ENCODE measurements at places on chromosomes 5 and 9.

- DNase-seq = no peak
These were observed 17.2 kb upstream of the RGS3 start for GRCh38 chr9:113446323-113446740.

GRCh38 chr5:172758834-172759149 lies 12.2 kb downstream of the DUSP1 start:
- DNase-seq = no peak

GRCh38 chr5:167029488-167029887 lies 1262.0 kb upstream of the WWC1 start:
- no peak for DNase-seq

DNA sequence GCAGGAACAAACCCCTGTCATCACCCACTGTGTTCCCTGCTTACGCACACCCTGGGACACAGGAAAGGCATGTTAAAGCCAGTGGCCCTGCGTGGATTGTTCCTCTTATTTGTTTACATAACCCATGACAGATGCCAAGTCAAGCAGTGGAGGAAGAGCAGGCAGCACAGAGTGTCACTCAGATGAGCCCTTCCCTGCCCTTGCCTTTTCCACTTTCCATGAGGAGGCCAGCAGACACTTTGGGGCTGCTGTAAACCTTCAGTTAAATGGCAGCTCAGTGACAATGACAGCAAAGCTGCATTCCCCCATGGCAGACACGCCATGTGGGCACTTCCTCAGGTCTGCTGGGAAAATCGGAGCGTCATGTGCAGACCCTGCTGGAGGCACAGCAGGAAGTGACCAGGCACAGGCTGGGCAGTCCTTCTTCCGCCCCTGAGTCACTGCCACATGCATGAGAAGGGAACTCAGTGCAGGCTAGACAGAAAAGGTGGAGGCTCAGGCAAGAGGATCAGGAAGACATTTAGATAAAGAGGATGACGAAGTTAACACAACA lies 216.8 kb upstream of the PIK3R1 start:
- no peak for DNase-seq

DNA sequence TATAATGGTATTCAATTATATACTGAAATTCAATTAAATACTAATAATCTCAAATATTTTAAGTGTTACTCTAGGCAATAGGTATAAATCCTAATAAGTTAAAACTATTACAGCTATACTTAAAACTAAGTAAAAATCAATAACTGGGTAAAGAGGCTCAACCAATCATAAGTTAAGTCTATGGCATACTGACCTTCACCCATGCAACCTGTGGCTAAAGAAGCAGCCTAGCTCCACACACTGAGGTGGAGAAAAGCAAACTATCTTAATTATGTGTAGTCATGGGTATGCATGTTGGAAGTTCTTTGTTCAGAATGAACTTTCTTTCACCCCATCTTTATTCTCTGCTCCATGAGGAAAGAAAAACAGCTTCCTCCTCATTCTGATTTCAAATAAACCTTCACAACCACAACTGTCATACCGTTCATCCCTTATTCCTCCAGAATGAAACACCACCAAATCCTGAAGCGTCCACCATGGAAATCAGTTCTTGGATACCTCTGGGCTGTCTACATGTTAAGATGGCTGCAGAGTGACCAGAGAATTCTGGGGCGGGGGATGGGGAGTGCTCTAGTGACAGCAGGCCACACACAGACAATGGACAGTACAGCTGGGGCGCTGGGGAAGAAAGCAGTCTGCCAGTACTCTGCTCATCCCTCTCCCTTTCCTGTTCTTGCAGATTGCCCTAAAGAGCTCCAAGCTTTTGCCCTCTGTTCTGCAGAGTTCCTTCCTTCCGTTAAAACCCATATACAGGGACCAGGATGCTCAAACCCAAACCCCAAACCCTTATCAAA lies 62.3 kb downstream of the RIGI start:
- DNase-seq = no peak

GRCh38 chr9:122218071-122218934 lies 10.5 kb downstream of the LHX6 start:
- no peak for DNase-seq

GRCh38 chr9:14317667-14318320 lies 3.9 kb upstream of the NFIB start:
- no peak for DNase-seq

DNA sequence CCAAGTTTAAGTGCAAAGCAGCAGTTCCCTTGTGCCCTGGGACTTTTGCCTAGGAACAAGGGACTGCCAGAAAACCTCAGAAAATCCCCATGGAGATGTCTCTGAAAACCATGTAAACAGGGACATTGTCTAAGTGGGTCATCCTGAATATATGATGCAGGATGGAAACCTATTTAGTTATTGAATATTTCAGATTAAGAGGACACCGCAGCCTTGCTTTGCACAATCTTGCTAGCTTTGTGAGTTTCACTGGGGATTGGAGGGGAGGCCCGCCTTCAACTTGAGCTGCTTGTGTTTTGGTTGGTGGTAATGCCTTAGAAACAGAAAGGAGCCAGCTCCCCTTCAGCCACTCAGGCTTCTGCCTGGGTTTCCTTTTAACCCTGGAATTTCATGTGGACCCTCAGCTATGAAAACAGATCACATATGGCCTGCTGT lies 112.8 kb downstream of the C9orf152 start:
- no peak for DNase-seq

DNA sequence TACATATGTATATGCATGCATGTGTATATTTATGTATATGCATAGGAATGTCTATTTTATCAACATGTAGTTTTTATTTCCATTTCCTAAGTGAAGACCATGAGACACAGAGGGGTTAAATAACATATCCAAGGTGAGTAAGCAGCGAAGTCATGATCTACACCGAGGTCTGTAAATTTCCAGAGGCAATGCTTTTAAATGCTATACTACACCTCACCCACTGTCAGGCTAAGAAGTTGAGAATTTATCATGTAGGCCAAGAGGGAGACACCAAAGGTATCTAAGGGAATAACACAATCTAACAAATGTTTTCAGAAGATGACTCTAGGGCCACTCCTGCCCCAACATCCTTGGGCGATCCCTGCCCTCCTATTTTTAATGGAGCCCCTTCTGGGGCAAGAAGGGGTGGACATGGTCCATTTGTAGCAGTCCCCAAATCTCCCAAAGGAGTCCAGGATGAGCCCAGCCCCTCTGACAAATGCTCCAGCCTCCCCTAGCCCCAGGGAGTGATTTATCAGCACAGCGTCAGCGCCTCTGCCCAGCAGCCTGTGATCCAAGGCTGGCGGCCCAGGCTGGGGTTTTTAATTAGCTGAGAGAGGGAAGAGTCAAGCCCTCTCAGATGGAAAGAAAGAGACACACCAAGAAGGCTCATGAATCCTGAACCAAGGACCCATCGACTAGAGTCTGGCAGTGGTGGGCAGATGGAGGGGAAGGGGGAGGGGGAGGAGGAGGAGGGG lies 339.9 kb downstream of the ASTN2 start:
- no peak for DNase-seq

DNA sequence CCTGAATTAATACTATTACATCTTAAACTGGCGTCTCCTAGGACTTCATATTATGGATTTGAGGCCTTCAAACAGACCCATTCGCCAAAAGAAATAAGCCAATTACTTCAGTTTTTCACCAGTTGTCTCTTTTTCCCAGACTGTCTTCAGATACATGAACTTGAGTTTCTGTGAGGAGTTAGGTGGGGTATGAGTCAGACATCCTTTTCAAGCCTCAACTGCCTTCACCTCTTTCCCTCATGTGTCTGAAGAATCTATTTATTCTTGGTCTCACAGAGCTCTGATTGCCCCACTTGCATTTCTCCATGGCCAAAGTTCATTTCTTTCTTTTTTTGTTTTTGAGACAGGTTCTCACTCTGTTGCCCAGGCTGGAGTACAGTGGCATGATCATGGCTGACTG lies 12.5 kb downstream of the WNT8A start:
- no peak for DNase-seq

DNA sequence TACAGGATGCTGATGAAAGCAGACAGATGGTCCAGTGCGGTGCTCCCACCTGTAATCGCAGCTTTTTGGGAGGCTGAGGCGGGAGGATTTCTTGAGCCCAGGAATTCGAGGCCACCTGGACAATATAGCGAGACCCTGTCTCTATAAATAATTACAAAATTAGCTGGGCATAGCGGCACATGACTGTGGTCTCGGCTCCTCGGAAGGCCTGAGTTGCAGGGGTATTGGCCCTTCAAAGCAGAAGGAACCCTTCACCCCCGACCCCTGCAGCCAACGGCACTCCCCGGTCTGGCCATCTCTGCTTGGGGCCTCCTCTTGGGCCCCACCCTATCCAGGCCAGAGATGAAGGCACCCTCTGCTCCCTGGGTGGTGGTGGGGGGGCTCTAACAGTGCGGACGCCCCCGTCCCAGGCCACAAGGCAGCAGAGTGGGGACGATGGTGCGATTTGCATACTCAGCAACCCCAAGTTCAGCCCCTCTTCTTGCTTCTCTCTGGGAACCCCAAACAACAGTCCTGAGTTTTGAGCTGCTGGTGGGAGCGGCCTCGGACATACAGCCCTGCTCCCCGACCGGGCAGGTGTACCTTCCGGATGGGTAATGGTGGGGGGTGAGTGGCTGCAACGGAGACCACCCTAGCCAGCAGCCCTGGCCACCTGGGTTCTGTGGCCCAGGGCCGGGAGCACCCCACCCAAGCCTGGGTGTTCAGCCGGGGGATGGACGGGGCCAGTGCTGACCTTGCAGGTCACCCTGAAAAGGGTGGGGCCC lies 50.7 kb downstream of the NACC2 start:
- no peak for DNase-seq

DNA sequence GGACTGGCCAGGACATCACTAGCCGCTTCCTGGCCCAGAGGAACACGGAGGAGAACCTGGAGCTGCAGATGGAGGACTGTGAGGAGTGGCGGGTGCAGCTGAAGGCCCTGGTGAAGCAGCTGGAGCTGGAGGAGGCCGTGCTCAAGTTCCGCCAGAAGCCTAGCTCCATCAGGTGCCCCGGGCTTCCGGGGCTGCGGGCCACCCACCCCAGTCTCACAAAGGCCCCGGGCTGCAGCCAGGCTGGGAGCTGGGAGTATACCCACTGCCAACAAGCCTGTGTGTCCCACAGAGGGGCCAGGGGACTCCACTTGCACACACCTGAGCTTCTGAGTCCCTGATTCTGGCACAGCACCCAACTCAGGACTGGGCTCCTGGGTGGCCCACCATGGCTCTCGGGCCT lies 1.7 kb upstream of the RABL6 start:
- no peak for DNase-seq

GRCh38 chr9:106761493-106761892 lies 101.5 kb upstream of the ZNF462 start:
- DNase-seq = no peak

GRCh38 chr9:2599896-2600295 lies 21.7 kb upstream of the VLDLR start:
- no peak for DNase-seq

DNA sequence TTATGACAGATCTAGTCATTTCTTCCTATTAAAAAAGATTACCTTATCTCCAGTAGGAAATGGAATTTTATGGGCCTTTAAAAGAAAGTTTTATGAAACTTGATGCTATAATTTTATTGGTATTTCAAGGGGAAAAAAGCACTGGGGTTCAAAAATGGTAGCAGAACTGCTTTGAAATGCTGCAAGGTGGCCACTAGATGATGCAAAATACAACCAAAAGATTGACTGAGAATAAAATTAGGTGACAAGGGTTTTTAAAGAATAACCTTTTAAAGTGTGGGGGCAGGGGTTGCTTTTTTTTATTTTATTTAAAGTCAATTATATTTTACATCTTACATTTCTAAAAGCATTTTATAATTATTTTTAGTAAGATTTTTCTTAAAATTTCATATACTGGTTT lies 61.7 kb downstream of the KLF9 start:
- DNase-seq = no peak

- no peak for DNase-seq
These were observed 6.1 kb upstream of the TNIP1 start for GRCh38 chr5:151086905-151087360.

- no peak for DNase-seq
These were observed 80.2 kb downstream of the NTNG2 start for GRCh38 chr9:132241840-132242620.

- DNase-seq = no peak
These were observed 117.9 kb upstream of the DAB2 start for GRCh38 chr5:39542511-39543285.

DNA sequence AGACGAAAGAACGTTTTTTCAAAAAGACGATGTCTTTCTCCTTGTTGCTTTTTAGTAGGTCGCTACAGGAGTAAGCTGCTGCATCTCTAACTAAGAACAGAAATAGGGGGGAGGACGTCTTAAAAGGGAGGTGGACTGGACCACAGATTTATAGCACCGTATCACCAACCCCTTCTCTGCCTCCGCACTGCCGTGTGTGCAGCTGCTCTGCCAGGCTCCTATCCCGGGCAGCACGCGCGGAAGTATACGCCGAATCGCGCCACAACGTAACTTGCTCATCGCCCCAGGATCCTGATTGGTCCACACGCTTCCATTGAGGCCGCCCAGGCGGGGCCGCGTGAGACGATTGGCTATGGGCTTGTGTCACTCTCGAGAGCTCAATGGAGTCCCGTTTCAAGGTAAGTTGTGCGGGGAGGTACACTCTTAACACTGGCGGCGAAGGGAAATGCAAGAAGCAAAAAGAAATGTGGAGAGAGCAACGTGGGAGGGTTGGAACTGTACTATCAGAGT lies at the start of gene ELAVL2:
TSS of gene ELAVL2 (minus strand) at position 121 of the 510 bp plus-strand sequence. CDS start 64,006 bp downstream, outside the sequence.
- DNase-seq = peak; percentile 98

GRCh38 chr9:121906074-121906870 lies 186.8 kb downstream of the TTLL11 start:
- DNase-seq = no peak

GRCh38 chr5:121171361-121171760 lies 680.3 kb upstream of the FTMT start:
- DNase-seq = no peak

DNA sequence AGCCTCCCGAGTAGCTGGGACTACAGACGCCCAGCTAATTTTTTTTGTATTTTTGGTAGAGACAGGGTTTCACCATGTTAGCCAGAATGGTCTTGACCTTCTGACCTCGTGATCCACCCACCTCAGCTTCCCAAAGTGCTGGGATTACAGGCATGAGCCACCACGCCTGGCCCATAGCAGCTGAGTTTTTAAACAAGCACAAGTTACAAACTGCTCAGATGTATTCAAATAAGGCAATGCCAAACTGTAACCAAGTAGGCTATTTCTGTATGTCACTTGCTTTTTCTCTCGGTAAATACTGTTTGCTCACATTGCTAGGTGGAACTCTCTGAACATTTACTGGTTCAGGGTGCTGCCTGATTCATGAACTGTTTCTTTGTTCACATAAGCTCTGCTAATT lies 799.3 kb upstream of the NUDT12 start:
- DNase-seq = no peak

DNA sequence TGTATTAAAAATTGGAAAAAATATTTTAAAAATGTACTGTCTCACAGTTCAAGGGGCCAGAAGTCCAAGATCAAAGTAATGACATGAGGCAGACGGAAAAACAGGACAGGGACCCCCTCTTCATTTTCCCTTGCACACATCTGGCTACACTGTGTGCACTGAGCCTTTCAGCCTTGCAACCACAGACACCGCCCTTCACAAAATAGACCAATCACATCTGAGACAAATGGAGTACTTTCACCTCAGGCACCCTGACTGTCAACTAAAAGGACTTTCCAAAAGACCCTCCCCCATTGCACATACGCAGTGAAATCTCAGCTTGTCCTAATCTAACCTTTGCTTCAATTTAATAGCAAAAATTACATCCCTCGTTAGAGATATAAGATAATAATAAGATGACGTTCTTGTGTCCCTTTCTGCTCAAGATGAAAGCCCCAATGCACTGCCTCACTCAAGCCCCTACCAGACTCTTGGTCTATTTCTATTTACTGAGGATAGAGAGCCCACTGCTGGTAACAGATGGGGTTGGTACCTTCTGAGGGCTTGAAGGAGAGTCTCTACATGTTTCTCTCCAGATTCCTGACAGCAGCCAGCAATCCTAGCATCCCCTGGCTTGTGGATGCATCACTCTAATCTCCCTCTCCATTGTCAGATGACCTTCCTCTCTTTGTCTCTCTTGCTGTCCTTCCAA lies 514.8 kb upstream of the ADAMTS16 start:
- DNase-seq = no peak
